Activated naive CD8-positive, alpha-beta T cell treated with anti-CD3 and anti-CD28 coated beads for 36 hours (primary cell): ENCODE measurements at places on chromosomes 5 and 9.

DNA sequence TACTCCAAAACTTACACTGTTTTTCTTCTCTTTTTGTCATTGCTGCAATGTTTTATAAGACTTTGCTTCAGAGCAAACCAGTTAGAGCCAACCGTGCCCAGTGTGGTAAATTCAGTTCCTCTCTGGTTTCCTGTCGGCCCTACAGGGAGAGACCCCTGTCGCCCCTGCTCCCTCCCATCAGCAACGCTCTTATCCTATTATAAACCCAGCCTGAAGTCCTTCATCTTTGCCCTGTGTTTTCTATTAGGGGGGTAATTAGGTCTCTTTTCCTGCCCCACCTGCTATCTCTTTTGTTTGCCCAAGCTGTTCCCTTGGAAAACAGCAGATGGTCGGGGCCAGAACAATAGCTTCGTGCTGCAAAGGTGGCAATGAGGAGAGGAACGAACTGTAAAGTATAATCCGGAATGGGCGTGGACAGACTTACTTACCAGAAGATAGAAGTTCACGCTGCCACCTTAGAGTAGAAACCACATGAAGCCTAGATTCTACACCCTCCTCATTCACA, 21.4 kb upstream of the OTULINL start:
- no peak for DNase-seq

DNA sequence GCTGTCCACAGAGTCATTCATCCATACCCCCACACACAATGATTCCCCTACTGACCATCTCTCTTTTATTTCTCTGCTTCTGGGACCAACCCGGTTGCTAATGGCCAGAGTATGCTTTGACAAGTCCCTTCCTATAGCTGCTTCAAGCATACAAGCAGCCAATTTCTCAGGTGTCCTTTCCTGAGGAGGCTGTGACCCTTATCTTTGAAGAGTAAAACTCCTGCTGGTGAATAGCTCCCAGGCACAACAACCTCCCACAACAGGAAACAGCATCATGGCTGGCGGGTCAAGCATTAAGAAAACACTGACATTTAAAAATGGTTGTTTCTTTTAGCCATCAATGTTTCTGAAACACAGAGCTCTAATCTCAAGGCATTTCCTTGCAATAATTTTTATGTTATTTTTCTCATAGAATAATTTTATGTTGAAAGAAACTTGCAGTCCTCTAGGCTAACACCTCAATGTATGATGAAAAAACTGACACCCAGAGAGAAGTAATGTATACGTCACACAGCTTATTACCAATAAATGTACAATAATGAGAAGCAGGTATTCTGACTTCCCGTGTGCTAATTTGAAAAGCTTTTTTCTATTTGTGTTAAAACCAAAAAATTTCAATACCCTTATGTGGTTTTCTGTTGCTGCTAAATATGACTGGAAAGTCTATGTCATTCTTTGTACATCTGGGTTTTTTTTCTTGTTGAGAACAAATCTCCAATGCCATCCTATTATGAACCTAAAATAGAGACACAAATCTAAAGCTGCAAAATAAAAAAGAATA, 7.5 kb upstream of the PAM start:
- DNase-seq, result no peak

DNA sequence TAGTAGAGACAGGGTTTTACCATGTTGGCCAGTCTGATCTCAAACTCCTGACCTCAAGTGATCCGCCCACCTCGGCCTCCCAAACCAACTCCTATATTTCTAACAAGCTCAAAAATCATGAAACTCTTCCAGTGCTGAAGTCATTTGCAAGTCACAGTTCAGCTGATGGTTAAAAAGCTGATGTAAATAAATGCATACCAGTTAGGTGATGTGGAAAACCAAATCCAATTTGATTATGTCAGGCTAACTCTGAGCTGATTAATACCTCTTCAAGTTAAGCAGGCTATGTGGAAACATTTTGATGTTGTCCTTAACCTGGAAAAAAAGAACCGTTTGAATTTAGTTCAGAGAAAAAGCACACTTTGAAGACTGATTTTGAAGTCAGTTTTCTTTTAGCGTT, 51.0 kb downstream of the TMEM252 start:
- DNase-seq, result no peak

DNA sequence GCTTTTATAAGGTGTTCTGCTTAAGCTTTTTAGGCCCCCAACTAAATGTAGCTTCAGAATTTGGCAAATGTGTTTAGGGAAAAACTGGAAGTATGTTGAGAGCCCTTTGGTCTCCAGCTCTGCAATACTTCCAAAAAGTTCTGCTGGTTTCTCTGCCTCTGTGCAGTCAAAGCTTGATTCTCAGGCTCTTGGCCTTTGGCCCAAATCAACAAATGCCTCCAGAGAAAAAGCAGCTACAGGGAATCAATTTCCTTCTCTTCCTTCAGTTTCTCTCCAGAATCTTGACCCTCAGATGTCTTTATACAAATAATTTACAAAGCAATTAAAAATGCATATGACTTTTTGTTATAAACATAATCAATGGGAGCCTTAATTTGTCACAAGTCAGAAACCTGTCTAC, 235.7 kb downstream of the COMMD10 start:
- no peak for DNase-seq

DNA sequence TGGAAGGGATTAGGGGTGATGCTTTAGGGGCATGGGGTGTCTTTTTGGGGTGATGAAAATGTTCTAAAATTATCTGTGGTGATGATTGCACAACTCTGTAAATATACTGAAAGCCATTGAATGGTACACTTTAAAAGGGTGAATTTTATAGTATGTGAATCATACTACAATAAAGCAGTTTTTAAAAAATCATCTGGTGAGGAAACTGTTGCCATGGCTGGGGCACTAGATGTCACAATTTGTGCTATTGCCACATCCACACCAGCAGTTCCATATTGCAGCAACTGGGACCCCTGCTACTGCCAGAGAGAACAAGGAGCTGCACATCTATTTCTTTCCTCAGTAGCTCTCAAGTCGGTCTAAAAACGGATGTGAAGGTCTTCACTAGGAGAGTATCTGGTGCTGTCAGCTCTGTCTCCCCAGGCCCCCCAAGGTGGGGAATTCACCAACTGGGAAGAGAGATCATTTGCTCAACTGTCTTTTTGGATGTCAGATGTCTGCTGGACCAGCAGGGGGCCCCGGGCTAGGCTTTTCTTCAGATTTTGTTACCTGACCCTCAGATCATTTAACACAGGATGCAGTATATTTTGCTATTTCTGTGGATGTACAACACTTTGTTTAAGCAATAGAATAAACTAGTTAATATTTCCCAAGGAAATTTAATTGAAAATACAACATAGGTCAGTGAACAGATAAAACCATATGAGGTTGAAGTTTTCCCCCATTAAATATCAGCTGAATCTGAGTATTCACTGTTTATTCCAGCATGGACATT, 13.2 kb downstream of the CMYA5 start:
- DNase-seq, result no peak

DNA sequence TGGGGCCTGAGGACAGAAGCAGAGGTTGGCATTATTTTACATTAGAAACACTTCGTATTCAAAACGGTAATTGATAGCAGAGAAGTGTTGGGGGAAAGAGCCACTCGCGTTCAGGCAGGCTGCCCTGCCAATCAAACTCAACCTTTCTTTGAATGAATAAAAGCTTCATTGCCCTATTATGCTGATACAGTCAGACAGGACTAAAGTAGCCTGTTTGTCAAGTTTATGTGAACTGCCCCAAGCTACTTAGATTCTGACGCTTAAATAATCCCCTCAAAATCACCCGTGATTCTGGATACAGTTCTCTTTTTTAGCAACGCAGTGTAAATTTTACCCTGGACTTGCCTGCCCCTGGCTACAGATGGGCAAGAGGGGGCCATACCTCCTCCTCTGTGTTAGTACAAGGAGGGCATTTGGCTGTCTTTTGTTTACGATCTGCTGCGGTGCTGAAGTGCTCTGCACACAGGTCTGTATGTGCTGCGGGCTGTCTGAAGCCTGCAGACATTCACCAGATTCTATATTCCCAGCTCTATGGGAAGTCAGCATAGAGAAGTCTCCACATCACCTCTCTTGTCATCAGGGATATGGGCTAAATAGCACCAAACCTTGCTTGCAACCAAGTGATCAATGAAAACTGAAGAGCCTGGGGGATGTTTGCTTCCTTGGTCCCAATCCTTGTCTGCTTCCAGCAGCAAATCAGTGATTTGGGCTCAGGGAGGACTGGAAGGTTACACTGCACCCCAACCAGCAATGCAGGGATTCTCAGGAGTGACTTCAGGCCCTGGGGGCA, 218.4 kb downstream of the EBF1 start:
- DNase-seq, result no peak

DNA sequence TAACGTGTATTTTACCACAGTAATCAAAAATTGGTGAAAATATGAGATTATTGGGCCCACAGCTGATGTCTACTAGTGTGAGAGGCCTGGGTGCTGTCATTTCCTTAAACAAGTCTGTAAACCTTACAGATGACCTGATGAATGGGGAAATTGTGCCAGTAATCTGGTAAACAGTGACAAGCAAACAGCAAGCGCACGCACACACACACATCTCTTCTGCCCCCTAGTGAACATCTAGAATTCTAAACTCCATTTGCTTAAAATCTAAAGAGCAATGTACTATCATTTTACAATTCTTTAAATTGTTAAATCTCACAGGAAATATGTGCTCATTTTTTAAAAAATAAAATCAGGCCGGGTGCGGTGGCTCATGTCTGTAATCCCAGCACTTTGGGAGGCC, 7.5 kb upstream of the RAPGEF1 start:
- DNase-seq, result no peak

DNA sequence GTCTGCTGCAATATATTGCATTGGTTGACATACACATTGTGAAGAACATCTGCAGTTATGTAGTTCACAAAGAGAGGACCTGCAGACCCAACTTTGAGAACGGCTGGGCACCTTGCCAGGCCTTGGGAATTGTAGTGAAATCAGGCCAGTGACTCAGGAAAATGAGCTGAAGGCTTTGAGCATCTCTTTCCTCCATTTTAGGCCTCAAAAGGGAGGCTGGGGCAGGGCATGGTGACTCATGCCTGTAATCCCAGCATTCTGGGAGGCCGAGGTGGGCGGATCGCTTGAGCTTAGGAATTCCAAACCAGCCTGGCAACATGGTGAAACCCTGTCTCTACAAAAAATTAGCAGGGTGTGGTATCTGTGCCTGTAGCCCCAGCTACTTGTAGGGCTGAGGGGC, 1.4 kb upstream of the IPPK start:
- DNase-seq, result no peak

DNA sequence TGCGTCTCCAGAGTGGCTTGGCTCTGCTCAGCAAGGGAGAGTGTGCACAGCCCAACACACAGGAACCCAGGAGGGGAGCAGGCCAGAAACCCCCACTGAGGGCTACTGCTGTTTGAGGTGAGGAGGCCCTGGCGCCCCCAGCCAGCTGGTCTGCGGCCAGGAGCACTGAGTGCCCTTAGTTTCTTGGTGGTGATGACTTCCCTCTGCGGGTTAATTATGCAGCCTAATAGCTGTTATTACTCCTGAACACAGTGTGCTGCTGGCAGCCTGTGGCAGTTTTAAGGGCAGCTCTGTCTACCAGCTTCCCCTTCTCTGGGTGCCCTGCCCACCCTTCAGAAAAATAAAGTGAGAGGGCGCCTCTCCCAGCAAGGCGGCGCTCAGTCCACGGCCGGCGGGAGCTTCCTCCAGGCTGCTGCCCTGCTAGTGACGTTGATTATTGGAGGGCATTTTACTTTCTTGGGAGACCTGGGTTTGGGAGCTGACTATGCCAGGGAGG, 19.2 kb downstream of the GADD45G start:
- DNase-seq, result no peak

DNA sequence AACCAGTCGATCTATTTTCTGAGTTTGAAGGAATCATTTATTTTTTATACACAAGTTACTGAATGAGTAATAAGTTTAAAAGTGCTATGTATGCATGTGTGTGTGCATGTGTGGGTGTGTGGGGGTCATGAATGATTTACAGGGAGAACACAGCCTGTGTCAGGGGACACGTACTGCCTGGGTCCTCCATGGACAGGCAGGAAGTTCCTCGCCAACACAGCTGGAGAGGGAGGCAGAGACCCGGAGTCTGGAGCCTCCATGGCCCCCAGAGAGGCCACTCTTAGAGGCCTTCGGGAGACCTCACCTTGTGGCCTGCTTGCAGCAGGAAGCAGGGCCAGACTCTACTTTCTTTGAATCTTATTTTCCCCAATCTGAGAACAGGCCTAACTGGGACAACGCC, 144.7 kb downstream of the GABBR2 start:
- no peak for DNase-seq

DNA sequence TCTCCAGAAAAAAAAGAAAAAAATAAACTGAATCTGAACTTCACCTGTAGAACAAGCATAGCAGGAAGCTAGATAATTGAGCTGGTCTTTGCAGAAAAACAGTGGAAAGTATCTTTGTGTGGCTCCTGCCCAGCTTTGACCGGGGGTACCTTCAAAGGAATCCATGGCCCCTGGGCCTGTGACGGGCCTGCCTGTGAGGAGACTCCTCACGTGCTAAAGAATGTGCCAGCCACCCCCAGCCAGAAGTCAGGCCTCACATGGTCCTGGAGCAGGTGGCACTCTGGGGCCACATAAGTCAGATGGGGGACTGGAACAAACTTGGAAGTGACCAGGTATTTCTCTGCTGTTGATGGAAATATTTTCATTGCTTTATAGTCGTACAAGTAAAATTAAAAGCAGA, 4.1 kb downstream of the NDUFS6 start:
- DNase-seq, result no peak
